ENCODE measurements at places on chromosomes 12 and 14.

DNA sequence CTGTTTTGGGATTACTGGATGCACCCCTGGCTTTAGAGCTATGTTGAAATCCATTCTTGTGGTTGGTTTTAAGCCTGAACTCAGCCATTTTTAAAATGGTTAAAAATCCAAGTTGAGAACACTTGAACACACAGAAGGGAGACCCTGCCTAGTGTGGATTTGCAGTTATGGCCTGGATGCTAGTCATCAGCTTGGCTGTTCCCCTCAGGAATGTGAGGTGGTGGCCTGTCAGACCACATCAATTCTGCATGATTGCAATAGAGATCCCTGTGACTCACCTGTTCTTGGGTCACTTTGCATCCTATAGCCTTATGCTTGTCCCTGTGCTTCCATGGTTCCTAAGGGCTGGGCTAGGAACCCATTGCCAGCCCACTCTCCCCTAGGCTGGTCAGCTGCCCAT is 454.1 kb downstream of the ATP23 start:
- DNase-seq, result no peak

DNA sequence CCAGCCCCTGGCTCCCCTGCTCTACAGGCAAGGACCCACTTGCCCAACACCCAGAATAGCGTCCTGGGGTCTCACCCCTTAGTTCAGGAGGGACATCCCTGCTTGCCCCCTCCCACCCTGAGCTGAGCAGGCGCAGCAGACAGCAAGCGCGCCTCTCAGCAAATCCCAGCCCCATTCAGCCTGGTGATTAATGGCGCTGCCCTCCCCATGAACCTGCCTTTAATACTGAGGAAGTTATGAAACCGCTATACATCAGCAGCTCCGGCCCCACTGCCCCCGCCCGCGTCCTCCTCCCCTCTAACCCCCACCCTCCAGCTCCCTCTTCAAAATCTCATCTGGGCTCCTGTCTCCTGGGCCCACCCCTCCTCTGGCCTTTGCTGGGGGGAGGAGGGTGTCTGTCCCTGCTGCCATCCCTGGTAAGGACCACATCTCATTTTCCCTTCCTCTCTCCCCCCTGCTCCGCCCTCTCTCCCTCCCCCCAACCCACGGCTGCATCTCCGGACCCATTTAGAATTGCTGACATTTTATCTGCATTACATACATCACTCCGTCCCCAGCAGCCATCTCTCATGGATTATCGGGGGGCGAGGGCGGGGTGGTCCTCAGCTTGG is 7.1 kb upstream of the SMUG1 start:
- no peak for DNase-seq

GRCh38 chr14:23025151-23025814 is 9.4 kb downstream of the PSMB5 start:
- DNase-seq, result no peak

- no peak for DNase-seq
These were observed 4.0 kb downstream of the PTGER2 start for GRCh38 chr14:52318062-52318461.

DNA sequence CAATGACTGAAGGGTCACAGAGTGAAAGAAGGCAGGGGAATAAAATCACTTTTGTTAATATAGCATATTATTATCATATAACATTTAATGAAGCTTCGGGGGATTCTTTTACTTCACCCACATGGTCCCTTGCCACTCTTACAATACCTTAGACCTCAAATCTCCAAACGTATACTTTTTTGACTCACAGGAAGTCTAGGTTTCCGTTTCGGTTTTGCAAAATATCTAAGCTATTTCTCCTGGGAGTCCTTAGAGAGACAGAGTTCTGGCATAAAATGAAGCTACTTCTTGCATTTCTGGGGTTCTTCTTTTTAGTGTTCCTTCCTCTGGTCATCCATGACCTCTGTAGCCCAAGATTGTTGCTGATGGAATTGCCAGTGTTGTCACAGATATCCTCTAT is 590.5 kb upstream of the ATP2B1 start:
- no peak for DNase-seq

DNA sequence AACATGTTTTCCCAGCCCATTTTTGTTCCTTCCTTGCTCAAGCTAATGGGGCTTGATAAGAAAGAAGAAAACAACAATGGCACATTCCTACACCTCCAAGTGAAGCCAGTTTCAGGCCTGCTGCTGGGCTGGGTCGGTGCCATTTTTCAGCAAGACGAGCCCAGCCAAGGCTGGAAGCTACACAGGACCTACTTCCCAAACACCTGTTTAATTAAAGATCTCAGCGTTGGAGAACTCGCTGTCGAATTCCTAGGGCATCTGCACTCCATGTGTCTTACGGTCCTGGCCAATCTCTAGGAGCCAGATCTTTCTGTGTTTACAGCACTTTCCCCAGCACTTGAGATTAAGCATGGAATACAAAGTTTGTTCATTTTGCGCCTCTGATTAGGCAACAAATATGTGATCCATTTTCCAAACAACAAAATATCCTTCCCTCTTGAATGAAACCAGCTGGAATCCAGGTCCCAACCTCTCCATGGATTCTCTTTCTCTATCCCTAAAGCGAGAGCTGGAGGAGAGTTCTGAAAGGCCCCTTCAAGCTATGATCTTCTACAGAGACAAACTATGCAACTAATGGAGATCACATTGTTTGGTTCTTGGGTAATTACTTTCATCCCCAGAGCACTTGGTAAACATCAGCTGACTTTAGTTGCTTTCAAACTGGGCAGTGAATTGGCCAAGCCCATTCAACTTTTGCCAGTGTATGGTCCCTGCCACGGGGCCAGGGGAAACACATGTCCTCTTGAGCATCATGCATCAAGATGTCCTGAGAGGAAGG is 34.3 kb upstream of the TC2N start:
- no peak for DNase-seq

DNA sequence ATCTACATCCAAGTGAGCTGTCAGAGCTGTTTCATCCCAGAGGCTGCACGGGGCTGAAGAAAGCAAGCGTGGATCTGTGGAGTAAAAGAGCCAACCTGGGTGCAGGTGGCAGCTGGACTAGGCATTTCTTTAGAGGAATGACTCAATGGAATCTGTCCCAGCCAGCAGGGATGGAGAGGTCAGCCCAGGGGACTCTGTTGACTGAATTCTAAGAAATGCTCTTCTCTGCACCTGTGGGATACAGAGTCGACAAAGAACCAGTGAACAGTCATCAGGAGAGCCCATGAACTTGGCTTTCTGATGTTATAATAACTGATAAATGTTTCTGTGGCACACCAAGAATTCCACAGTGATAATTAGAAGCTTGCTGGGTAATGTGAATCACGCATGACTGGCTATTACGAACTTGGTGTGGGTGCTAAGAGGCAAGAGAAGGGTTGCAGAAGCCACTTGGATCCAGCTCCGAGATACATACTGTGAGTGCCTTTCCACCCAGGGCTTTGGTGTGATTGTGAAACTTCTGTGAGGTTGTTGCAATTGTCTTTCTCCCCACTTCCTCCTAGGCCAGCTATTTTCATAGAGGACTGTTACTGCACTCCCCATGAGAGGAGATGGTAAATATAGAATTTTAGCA is 16.2 kb downstream of the PYGL start:
- no peak for DNase-seq

DNA sequence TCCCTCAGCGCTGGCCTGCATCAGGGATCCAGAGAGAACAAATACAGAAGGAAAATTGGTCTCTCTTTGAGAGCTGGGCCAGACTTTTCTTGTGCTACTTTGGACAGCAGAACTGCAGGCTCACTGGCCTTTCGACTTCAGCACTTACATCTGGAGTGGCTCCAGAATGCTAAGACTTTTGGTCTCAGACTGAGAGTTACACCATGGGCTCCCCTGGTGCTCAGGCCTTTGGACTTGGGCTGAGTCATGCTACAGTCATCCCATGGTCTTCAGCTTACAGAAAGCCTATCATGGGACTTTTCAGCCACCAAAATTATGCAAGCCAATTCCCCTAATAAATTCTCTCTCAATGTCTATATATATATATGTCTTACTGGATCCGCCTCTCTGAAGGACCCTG is 9.0 kb upstream of the CD163 start:
- DNase-seq, result no peak

- DNase-seq, result no peak
These were observed 2.1 kb downstream of the DUSP6 start for GRCh38 chr12:89350260-89350629.

- DNase-seq, result no peak
These were observed 29.2 kb downstream of the PRMT8 start for GRCh38 chr12:3520168-3520567.

GRCh38 chr12:128908254-128908653 is 55.0 kb downstream of the GLT1D1 start:
- DNase-seq, result no peak

DNA sequence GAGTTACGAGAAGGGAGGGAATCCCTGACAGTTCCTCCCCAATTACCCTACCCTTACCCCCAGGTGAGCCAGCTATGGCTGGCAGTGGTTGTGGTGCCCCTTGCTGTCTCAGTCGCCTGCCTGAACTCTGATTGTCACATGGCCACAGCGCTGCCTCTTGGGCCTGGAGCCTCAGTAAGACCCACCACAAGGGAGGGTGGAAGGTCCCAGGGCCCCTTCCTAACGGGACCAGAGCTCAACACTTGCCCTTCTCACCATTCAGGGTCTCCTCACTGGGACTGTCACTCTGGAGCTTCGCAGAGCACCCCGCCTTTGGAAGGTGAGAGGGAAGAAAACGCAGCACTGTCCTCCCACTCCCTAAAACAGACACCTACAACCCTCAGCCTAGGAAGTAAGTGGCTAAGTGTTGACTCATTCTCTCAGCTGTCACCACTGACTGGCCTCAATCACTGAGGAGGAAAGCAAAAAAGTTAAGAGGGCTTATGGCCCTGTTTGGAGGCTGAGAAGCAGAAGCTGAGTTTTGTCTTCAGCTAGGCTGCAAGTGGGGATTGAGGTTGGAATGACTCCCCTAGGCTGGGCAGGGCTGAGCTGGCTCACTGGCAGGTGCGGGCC is 1.0 kb downstream of the TMEM253 start:
- no peak for DNase-seq

GRCh38 chr12:2226641-2227040 is 173.9 kb downstream of the CACNA1C start:
- no peak for DNase-seq

DNA sequence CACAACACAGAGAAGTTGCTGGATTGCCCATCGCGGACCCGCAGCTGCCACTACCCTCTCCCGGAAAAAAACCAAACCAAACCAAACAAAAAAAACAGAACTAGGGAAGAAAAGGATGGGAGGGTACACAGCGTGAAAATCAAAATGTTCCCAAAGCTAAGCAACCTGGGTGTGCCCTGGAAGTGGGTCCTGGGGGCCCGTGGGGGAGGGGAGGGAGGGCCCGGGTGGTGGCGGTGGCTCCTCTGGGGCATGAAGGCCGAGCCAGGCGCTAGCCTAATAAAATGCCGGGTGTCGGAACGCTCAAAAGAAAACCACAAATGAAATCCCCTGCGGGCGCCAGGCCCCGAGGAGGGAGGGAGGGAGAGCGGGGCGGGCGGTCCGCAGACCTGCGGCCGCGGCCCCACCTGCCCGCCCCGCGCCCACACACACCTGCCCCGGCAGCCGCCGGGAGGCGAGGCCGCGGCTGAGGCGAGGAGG is 787 bp downstream of the HECTD4 start:
- DNase-seq, result no peak

DNA sequence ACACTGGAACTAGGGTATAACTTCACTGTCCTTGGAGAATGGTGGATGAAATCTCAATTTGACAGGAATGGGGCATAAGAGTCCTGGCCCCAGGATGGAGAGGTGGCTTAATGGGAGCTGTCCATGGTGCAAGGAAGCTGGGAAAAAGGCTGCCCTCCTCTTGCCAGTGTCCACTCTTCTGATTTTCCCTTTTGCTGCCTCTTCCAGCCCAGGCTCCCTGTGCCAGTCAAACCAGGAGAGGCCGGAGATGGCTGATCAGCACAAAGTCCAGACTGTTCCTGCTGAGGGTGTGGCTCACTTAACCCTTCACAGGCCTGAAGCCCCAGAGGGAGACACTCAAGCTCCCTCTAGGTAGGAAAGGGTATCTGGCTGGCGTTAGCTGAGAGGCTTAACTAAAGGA is at the start of gene MYO1A:
Gene MYO1A (minus strand): TSS at position 240 of the 400 bp plus-strand sequence. CDS start 1,806 bp downstream, outside the sequence.
- DNase-seq, result no peak

DNA sequence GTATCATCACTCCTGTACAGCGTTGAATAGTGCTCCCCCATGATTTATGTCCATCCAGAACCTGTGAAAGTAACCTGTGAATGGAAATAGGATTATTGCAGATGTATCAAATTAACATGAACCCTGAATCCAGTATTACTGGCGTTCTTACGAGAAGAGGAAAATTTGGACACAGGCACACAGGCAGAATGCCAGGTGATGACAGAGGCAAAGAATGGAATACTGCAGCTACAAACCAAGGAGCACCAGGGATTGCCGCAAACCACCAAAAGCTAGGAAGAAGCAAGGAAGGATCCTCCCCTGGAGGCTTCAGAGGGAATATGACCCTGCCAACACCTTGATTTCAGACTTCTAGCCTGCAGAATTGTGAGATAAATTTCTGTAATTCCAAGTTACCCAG is 113.5 kb upstream of the EGLN3 start:
- no peak for DNase-seq

GRCh38 chr12:71548893-71549292 is 109.3 kb downstream of the LGR5 start:
- DNase-seq, result no peak

- DNase-seq, result no peak
These were observed 153.1 kb downstream of the ALG10B start for GRCh38 chr12:38469715-38470114.

DNA sequence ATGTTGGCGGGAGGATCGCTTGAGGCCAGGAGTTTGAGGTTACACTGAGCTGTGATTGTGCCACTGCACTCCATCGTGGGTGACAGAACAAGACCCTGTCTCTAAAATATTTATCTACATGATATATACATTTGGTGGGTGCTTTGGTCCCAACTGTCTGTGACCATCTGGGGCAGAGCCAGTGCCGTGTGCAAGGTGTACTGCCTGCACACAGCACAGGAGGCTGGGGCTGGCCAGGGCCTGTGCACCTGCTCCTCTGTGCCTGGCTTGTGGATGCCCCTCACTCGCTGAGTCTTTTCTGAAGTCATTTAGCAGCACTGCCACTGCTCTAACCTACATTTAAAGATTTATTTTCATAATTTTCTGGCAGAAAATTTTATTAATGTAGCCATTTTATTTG is 58.7 kb downstream of the TRAF3 start:
- no peak for DNase-seq

- DNase-seq, result no peak
These were observed 185.1 kb upstream of the VASH1 start for GRCh38 chr14:76576047-76576741.

- DNase-seq, result no peak
These were observed 33.5 kb upstream of the EVL start for GRCh38 chr14:100031506-100032281.

GRCh38 chr12:111812881-111813741 is 28.9 kb upstream of the MAPKAPK5 start:
- peak; percentile 50 for DNase-seq

- no peak for DNase-seq
These were observed 6.3 kb upstream of the RILPL2 start for GRCh38 chr12:123442774-123443173.

DNA sequence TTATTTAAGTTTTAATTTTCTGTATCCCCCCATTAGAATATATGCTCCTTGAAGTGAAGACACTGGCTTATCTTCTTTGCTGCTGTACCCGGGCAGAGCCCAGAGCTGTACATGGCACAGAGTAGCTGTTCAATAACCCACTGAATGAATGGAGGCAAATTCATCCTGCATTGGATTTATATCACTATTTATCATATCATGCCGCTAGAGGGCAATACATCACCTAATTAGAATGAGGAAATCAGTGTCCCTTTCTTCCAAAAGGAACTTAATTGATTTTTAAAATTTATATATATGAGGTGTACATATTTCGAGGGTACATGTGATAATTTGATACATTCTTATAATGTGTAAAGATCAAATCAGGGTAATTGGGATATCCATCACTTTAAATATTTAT is 89.2 kb upstream of the TMEM260 start:
- no peak for DNase-seq
